ENCODE measurements at places on chromosomes 16 and 17. TPM values are rescaled to one million over a fixed set of nuclear protein-coding genes. Genes with fewer than 3 reads are reported as not detected.

- DNase-seq: no peak
Measured at GRCh38 chr17:67469208-67469980, 92.3 kb downstream of the PITPNC1 start.

DNA sequence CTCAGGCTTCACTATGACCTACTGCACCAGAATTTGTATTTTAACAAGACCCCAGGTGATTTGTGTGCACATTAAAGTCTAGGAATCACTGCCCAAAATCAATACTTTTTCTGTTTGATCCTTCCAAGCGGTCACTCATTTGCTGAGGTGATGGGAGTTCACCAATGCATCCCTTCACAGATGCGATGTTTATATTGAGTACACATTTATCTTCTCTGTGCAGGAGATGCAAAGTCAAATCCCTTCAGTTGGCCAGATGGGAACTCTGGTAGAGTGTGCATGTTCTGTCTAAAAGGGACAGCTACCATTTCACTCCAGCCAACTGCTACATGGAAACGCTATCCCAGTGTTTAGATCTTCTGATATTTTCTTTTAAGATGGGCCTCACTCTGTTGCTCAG, 122.6 kb upstream of the HS3ST2 start:
- no peak for DNase-seq

DNA sequence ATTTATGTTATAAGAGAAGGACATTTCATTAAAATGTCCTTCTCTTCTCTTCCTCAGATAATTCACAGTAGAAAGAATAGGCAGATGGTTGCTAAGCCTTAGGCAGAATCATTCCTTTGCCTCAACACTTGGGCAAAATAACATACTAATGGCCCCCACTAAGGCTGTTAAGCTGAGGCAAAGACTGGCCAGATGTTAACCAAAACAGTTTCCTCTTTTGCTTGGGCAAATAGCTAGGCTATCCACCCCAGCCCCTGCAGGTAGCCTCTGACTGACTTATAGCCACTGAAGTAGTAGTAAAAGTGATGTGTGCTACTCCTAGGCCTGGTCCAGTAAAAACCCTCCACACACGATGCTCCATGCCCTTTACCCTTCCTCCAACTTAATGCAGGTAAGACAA, 55.2 kb downstream of the SPAG9 start:
- no peak for DNase-seq

Gene NTHL1
- 61.2 TPM for total RNA-seq

DNA sequence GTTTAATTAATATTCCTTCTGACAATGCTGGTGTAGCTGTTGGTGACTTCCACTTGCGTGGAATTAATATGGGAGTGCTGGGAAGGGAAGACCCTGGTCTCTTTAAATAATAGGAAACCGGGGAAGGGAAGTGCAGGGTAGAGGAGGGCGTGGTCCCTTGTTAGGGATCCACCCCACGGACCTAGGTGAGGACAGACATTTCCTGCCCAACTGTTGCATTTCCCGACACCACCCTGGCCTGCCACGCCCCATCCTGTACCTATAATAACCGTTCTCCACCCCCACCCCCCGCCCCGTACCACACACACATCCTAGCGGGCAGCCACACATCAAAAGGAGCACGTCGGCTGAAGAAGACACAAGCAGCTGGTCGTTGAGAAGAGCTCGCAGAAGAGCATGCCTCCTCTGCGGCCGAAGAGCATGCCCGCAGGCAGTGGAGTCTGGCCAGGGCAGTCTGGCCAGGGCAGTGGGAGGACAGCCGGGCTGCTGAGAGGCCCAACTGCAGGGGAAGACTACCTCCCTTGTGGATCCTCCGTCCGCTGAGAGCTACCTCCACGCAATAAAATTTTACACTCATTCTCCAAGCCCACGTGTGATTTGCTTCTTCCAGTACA, 36.8 kb upstream of the MMD start:
- no peak for DNase-seq

Gene CNGB1
- 1.4 TPM for total RNA-seq

DNA sequence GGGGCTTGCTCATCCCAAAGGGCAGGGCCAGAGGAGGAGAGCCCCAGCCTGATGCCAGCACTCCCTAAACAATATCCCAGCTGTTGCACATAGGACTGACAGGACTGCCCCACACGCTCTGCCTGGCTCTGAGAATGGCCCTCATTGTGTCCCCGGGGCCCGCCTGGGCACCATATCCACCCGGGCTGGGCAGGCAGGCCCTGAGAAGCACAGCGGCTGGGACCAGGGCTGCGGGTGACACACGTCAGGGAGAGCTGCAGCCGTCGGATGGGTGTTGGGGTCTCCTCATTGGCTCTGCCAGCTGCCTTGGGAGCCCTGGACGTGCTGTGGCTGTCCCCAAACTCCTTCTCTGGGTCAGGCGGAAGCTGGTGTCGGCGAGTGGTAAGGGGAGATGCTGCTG, 4.2 kb downstream of the BCAR1 start:
- no peak for DNase-seq

GRCh38 chr16:2210386-2211365, at the start of gene BRICD5:
Gene BRICD5, minus strand, starts transcription at chr16:2210863. Its CDS starts 30 bp downstream, at chr16:2210833.
- DNase-seq: no peak

DNA sequence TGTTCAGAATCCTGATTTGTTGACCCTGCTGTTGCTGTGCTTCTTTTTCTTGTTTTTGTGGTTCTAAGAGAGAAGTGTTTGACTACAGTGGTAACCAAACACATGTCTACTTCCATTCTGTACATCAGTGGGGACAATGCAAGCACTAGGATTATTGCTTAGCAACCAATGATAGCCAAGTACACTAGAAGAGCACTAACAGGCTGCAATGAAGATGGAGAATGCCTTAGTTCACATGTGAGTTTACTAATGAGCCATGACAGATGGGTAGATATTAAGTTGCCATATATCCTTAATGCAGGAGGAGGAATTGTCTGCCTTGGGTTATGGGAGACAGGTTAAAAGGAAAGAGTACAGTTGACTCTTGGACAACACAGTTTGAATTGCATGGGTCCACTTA, 8.3 kb downstream of the EFCAB5 start:
- no peak for DNase-seq

Gene HAP1
- total RNA-seq: 0.14 TPM

GRCh38 chr17:33653399-33653788, 360.3 kb upstream of the ASIC2 start:
- DNase-seq: no peak

GRCh38 chr16:79509211-79509631, 91.3 kb downstream of the MAF start:
- no peak for DNase-seq

DNA sequence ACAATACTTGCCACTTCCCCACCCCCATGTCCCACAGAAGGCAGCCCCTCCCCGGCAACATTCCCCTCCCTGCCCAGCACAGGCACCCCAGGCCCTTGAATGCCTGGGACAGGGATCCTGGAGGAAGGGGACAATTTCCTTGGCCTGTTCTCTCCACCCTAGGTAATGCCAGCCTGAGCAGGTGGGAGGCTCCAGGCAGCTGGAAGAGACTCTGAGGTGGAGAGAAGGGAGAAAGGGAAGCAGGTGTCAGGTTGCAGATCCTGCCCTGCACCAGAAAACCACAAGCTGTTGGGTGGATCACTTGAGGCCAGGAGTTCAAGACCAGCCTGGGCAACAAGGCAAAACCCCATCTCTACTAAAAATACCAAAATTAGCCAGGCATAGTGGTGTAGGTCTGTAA, 8.9 kb downstream of the MPP2 start:
- no peak for DNase-seq

Gene KCTD19
- total RNA-seq: 0.35 TPM

GRCh38 chr17:71441098-71441497, 679.7 kb upstream of the SOX9 start:
- peak; percentile 96 for DNase-seq

GRCh38 chr17:2929881-2930533, 133.4 kb downstream of the OR1D5 start:
- DNase-seq: no peak

DNA sequence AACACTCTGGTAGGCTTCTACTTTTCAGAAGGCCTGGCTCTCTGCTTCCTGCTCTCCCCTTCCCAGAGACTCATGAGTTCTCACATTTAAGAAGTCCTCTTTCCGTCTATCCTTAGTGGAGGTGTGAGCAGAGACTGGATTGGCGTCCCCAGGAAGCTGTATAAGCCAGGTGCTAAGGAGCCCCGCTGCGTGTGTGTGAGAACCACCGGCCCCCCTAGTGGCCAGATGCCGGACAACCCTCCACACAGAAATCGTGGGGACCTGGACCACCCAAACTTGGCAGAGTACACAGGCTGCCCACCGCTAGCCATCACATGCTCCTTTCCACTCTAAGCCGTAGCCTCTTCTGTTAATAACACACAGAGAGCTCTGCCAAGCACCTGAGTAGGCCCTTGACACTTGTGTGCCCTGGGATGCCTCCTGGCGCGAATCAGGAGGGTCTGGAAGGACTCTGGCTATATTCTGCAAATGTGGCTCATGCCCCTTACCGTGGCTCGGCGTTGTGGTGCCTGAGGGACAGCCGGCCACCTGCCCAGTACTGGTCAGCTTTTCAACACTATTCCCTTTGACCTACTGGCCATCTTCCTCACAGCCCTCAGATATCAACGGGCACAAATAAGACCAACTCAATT, 13.9 kb downstream of the CYB5D2 start:
- DNase-seq: no peak

GRCh38 chr17:32813021-32813420, 63.9 kb downstream of the MYO1D start:
- no peak for DNase-seq

DNA sequence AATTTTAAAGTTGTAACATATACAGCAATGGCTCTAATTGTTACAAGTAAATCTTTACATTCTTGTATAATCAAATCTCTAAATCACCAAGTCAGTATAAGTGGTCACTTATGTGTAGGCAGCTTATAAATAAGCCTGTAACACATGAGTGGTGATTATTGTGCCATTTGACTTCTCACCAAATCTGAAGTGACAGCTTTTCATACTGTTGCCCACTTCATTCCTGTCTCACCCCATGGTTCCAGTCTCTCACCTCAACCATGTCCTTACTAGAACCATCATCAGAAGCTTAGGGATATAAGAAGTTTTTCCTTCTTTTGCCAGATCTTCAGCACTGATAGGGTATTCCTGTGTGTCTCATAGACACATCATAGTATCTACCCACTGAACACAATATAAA, 23.5 kb downstream of the TNRC6A start:
- DNase-seq: no peak

Gene METRN
- total RNA-seq: 154 TPM

DNA sequence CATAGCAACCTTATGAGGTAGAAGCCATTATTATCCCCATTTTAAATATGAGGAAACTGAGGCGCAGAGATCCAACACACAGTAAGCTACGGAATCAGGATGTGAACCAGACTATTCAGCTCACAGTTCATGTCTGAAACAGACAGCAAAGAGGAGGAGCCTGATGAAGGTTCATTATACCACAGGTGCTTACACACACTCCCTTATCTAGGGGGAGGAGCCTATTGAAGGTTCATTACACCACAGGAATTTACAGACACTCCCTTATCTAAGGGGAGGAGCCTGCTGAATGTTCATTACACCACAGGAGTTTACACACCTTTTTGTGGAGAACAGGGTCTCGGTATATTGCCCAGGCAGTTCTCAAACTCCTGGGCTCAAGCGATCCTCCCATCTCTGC, 21.9 kb downstream of the C16orf95 start:
- no peak for DNase-seq

DNA sequence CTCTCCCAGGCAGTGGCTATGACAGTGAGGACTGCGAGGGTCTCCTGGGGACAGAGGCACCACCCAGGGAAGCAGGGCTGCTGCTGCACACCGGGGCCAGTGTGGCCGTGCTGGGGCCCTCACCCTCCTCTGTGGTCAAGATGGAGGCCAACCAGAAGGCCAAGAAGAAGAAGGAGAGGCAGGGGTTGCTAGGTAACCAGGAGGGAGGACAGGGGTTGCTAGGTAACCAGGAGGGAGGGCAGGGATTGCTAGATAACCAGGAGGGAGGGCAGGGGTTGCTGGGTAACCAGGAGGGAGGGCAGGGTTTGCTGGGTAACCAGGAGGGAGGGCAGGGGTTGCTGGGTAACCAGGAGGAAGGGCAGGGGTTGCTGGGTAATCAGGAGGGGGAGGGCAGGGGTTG, 55.2 kb downstream of the ACTG1 start:
- DNase-seq: no peak

DNA sequence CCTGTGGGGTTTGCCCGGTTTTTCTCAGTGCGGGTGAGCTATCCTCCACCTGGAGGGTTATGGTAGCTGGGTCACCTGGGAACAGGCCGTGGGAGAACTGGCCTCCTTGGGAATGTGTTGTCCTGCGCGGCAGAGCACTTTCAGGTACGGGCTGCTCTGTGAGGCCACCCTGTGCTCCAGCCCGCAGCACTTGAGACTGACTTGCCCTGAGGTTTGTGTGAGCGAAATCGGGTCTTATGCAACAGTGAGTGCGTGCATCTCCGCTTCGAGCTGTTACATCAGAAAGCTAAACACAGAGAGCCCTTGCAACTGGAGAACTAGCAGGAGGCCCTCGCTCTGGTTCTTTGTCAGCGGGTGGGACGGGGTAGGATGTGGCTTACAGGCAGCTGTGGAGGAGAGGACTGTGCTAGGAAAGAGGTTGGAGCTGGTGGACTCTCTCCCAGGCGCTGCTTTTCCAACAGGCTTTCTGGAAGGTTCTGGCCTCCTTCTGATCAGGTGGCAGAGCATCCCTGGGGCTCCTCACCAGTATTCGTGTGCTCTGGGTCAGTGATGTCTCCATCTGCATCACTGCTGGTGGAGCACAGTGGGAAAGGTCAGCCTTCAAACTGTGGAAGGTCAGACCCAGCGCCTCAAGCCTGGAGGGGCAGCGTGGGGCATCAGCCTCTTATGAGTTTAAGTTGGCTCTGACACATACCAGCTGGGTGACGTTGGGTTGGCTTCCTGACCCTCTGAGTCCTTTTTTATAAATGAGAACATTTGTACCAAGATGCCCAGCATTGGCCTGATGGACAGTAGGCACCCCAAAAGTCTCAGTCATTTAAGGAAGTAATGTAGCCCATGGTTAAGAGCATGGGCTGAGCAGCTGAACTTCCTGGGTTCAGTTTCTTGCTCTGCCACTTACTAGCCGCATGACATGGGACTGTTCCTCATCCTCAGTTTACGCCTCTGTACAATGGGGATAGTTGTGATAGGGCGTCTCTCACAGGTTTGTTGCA, 76.3 kb downstream of the KSR1 start:
- no peak for DNase-seq

DNA sequence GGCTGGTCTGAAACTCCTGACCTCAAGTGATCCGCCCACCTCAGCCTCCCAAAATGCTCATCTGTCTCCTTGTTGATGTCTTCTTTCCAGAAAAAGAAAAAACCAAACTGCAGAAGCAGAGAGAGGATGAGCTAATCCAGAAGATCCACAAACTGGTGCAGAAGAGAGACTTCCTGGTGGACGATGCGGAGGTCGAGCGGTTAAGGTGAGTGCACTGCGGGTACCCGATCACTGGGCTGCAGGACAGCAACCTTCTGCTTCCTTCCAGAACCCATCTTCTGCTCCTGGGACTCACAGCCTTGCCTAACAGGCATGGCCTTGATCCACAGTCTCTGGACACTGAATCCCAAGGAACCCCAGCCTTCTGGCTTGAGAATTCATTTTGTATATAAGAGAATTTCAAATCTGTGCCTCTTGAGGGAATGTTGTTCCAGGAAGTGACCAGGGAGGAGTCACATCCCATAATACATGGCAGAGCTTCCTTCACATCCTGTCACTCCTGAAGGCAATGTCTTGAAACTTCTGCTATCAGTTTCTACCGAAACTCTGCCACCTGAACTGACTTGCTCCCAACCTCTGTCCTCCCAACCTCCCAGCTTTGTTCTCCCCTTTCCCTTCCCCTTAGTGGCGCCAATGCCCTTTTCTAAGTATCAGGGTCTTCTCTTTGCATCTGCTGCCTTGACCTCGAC, 61.7 kb downstream of the MARF1 start:
- DNase-seq: no peak
